ENCODE measurements at places on chromosomes 12 and 14.
A peak's percentile ranks its signal among the peaks of the same experiment; 100 is the strongest.

DNA sequence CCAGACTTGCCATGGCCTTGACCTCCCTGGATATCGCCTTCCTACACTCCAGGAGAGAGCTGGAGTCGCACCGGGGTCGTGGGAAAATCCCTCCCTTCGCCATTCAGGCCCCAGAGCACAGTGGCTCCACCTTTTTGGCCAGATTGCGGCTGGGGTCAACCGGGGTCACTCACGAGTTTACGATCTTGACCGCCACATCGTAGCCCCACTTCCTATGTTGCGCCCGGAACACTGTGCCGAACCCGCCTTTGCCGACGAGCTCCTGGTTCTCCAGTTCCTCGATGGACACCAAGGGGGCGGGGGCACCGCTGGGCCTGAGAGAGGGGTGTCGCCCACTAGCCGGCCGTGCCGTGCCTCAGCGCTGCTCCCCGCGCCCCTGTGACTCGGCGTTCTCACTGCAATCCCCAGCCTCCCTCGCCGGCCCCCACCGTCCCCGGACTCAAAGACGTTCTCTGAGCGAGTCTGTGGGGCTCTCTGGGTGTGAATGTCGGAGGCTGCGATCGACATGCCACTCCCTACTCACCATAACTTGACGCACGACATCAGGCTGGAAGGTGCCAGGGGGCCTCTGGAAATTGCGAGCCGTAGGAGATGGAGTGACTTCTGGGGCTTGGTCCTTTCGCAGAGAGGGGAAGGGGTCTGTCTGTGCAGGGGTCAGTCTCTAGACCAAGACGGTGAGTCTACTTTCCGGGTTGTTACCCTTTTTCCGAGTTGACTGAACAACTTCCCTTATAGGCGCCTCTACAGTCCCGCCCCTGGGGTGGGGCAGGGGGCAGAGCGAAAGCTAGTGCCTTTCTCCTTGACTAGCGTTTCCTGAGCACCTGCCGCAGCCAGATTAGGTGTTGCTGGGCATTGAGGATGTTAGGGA, at the start of gene RIPK3:
Gene RIPK3 (minus strand): TSS at position 708 of the 868 bp plus-strand sequence. CDS start 165 bp downstream, at position 543.
- DNase-seq = no peak

DNA sequence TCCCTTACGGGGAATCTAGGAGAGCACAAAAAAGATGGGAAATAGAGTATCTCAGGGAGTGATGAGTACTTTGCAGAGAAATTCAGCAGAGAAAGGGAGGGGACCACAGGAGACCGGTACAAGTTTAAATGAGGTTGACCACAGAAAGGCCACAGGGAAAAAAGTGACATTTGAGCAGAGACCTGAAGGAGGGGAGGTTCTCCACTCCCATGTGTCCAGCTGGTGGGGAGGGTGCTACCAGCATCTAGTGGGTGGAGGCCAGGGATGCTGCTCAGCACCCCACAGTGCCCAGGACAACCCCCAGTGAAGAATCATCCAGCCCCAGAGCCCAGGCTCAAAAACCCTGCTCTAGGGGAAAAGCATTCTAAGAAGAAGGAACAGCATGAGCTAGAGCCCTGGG, 34.6 kb downstream of the TESC start:
- DNase-seq = no peak

GRCh38 chr12:89960607-89961394, 252.2 kb upstream of the ATP2B1 start:
- DNase-seq = no peak

DNA sequence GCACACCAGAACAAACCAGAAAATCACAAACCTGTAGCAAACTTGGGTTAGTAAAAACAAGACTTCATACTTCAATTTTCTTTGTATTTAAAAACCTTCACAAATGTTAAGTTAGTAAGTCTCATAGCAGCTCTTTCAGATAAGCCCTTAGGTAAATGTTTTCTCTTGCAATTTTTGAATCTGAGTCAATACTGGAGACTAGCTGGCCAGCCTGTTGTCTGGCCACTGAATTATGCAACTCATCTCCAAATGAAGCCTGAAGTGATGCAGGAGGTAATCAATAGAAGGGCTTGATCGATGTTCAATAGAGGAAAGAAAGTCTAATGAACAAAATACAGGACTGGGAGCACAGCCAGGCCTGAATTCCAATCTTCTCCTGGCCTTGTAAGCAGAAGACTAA, 465.2 kb downstream of the LRIG3 start:
- DNase-seq = no peak

DNA sequence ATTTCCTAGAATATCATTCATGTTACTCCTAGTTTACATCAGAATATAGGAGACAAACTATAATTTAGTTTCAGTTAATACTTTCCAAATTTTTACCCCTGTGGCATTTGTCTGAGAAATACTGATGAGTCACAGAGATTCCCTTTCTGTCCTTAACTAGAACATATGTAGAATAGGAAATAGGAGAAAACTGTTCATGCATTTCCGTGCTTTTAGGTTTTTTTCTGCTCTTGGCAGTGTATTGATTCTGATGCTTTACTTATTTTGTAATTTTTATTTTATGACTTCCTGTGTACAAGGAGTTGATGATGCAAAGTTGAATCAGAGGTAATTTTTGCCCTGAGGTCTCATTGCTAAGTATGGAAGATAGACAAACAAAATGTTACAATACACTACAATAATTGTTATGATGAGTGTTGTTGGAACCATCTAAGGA, 23.0 kb downstream of the MNAT1 start:
- peak; percentile 35 for DNase-seq

DNA sequence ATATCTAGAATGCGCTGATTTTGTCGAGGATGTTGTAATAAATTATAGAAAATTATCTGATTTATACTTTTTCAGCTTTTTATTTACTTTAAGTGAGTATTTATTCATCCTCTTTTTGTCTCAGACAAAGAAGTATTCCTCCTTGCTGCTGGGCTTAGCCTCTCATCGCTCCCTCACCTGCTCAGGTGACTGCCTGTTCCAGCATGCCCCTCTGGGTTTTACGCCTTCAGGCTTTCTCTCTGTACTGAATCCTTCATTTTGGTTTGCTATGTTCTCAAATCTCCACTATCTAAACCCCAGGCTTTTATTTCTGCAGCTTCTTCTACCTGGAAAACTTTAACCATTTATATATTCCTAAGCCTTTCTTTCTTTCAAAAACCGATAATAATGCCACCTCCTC, 1650.9 kb upstream of the SEL1L start:
- no peak for DNase-seq

DNA sequence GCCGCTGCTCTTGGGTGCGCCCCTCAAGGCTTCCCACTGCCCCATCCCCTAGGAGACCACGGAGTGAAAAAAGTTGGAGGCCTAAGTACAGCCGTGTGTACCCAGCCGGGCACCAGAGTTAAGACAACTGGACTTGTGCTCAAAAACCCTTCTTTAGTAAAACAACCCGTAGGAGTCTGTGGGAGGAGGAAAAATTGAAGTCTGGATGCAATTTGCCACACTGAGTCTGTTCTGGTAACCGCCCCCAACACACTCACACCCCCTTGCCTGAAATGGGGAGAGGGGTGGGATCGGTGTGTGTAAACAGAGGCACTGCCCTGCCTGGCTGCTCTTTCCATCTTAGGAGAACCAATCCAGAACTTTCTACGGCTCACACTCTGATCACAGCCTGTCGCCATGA, 41.7 kb downstream of the DPF3 start:
- DNase-seq = no peak

DNA sequence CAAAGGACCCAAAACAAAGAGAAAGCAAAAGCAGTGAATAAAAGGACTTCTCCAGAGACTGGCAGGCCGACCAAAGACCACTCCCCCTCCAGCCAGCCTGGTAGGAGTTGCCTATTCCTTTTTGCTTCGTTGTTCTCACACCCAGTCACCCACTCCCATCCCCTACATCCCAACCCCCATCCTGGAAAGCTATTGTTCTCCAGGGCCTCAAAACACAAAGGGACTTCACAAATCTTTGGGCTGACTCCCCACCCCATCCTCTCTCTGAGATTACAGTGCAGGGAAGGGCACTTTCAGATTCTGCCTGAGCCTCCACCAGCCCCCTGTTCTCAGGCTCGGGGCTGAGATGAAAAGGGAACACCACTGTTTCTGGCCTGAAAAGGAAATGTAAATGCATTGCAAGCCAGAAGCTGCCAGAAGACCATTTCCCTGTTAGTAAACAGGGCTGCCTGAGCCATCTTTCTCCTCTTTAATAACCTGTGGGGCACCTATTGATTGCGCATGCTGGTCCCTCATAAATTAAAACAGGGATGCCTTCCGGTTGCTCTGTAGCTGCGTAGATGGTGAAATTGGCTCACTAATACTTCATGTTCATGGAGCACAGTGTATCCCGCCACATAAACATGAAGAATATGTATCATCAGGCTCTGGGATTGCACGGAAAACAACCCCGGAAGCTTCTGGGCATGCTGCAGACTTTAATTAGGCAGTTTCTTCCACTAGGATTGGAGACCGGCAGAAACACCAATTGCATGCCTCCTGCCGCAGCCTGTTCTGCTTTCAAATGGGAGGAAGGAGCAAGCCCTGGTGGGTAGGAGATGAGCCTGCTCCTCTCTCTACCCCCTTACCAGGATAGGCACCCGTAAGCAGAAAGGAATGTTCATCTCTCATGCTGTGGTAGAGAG, 130.3 kb upstream of the FUT8 start:
- DNase-seq = peak; percentile 53

DNA sequence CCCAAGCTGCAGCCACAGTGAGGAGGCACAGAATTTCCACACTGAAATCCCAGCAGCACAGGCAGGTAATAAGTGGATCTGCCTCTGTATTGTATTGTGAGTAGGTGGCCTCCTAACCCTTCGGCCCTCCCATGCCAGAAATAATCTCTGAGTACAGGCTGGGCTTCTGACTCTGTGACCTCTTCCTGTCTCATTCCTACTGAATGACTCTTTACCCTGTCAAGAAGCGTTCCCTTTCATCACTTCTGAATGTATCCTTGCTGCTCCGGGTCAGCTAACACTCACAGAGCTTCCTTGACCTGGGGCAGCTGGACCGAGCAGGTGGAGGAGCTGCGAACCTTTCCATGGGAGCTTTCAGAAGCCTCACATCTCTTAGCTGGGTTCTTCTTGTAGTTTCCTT, 119.6 kb downstream of the SLC8A3 start:
- no peak for DNase-seq

Measured in OCI-M1 (cell line).